WTC11 (cell line): ENCODE measurements at places on chromosomes 5 and 9. TPM values are rescaled to one million over a fixed set of nuclear protein-coding genes. Genes with fewer than 3 reads are reported as not detected.

ARHGEF37 gene
- total RNA-seq = 0.66 to 1.1 TPM (median 0.71 TPM) in 3 replicates

IFNK gene
- not detected in 3 replicates for total RNA-seq

PCSK1 gene
- total RNA-seq = 2.7 to 4.5 TPM (median 3.6 TPM) in 3 replicates

PAIP2 gene
- total RNA-seq = 122 to 126 TPM (median 126 TPM) in 3 replicates

TMEM171 gene
- total RNA-seq = 0.96 to 1.8 TPM (median 1.7 TPM) in 3 replicates

KLHL3 gene
- 14.7 to 18.2 TPM (median 15.7 TPM) in 3 replicates for total RNA-seq

GRCh38 chr5:150492621-150493020, 15.3 kb upstream of the NDST1 start:
- DNase-seq = no peak

DNA sequence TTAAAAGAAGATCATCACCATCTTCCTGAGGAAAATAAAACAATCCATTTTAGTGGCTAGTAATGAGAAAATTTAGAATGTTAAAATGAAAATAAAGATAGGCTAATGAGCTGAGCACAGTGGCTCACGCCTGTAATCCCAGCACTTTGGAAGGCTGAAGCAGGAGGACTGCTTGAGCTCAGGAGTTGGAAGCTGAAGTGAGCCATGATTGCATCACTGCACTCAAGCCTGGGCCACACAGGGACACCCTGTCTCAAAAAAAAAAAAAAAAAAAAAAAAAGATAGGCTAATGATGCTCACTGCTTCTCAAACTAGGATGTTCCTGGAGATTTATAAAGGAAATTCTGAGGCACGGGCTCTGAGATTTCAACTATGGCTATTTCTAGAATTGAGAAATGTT, 50.3 kb downstream of the CPLANE1 start:
- DNase-seq = no peak

DNA sequence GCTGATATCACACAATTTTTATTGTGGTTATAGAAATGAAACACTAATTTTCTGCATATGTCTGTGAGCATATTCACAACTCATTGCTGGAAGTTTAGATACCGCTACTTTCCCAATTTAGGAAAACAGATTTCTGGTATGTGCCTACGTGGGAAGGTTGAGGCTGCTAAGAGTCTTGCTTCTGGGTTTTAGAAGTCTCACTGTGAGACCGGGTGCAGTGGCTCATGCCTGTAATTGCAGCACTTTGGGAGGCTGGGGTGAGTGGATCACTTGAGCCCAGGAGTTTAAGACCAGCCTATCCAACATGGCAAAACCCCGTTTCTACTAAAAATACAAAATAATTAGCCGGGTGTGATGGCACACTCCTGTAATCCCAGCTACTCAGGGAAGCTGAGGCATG, 39.6 kb downstream of the UBAP1 start:
- DNase-seq = no peak

DNA sequence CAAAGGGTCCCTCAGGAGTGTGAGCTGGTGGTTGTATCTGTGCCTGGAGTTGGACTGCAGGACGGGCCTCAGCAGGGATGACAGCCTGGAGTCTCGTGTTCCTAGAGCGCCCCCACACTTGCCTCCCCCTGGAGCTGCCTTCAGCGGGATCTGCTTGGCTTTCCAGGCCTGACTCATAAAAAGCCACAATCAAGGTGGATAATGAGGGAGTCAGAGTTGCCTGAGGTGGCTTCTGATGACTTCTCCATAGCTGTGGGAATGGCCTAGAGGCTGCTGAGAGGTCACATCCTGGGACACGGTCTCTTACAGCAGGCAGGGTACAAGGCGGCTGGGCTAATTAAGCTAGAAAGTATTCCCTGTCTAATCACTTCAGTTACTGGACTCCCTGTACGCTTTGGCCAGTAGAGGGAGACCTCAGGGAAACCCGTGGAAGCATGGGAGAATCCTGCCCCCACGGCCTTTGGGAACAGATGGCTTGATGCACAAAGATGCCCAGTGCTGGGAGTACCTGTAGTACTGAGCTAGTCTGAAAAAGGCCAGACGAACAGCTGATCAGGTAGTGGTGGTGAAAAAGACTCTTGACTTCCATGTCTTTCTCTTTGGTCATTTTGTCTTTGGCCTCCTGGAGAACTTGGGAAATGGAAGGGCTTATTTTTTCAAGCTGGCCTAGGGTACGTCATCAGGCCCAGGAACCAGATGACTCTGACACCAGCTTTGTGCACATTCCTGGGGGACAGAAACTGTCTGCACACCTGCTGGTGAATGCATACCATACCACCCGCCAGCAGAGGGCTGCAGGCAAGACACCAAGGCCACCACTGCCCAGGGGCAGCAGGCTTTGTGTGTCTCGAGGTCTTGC, 16.1 kb upstream of the FRRS1L start:
- peak; percentile 64 for DNase-seq

DNA sequence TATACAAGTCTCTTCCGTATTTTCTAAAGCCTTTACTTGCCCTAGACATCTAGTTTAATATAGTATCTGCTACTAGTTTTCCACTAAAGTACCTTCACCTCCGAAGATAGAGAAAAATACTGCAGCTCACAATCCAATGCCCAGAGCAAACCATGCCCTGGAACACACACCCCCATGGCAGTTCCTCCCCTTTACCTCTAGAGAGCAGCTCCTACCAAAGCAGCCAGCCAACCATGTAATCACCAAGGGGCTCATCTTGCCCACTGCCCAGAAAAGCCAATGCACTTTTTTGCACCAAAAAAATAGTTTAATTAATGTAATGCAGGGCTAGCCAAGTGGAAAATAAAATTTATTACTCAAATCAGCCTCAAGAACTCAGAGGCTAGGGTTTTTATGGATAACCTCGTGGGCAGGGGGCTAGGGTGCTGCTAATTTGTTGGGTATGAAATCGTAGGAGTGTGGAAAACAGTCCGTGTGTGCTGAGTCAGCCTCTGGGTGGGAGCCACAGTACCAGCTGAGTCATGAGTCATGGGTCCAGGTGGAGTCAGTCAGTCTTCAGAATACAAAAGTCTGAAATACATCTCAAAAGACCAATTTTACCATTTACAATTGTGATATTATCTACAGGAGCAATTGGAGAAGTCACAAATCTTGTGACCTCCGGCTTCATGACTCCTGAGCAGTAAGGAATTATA, 120.1 kb upstream of the ACO1 start:
- DNase-seq = peak; percentile 38

DNA sequence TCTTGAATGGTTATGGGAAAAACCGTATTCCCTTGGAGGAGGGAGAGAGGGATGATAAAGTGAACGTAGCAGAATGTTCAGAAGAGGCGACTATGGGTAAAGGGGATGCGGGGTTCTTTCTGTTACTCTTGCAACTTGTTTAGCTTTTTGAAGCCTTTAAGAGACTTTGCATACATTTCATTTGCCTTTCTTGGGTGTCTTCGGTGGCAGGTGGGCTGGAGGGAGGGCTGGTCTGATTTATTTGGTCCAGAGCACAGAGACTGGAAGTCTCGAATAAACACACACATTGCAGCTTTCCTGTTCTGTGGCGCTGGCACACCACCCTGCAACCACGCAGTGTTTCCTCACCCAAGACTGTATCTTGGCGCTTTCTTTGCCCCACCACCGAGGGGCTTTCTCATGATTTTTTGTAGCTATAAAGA, 23.2 kb downstream of the TTF1 start:
- no peak for DNase-seq

GRCh38 chr5:148846930-148847329, 20.5 kb downstream of the ADRB2 start:
- DNase-seq = no peak

DNA sequence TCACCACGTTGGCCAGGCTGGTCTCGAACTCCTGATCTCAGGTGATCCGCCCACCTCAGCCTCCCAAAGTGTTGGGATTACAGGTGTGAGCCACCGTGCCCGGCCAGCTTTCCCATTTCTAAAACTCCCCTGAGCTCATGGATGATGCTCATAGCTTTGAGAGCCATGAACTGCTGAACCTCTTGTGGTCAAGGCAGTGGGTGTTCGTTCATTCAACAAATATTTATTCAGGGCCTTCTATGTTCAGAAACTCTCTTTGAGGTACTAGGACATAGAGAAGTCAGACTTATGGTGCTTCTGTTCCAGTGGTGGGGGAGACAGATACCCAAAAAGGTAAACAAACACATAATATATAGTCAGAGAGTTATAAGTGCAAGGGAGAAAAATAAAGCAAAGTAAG, 2.7 kb downstream of the BSPRY start:
- DNase-seq = no peak

DNA sequence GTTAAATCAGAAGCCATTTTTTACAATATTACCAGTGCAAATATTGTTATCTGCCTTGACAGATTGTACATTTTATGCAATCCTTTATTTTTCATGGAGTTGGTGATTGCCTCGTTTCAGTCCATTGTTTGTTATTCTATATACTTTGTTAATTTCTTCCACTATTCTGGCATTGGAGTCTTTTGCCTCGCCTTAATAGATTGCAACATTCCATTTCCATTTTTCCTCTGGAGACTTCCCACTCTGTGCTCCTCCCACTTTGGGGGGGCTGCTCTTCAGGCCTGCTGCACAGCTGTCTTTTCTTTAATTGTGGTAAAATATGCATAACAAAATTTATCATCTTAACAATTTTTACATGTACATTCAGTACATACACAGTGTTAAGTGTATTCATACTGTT, 4.4 kb upstream of the DCAF10 start:
- DNase-seq = no peak

GRCh38 chr5:63963926-63964325, 1.7 kb upstream of the HTR1A start:
- DNase-seq = no peak

- no peak for DNase-seq
Measured at GRCh38 chr5:100469767-100470166, 65.4 kb upstream of the FAM174A start.

DNA sequence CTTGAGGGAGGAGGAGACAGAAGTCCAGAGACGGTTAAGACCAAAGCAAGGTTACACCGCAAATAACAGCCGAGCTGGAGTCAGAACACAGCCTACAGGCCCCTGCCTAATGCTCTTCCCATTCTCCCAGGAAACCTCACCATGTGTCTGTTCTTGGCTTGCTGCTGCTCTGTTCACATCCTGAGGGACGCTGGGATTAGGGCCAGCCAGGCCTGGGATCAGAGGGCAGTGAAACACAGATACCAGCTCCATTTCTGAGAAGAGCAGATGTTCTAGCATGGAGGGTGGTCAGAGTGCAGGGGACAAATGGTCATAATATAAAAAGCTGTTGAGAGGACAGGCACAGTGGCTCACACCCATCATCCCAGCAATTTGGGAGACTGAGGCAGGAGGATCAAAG, 124.8 kb upstream of the LARP1 start:
- DNase-seq = no peak

GRCh38 chr5:57429513-57430120, 53.0 kb downstream of the ACTBL2 start:
- no peak for DNase-seq

- DNase-seq = no peak
Measured at GRCh38 chr5:173712609-173713175, 96.2 kb upstream of the BOD1 start.

GRCh38 chr5:159786901-159787691, 129.2 kb upstream of the ADRA1B start:
- DNase-seq = no peak

DNA sequence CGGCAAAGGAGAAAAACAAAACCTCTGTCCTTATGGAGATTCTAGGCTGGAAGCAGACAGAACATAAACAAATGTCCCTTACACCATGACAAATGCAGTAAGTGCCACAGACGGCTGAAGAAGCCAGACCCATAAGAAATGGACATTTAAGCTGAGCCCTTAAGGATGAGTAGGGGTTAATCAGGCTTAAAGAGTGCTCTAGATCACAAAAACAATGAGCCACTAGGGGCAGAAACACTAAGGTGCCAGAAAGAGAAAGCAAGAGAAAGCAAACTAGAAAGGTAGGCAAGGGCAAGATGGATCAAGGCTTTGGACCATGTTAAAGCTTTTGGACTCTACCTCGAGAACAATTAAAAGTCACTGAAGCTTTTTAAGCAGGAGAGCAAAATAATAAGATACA, 326.9 kb upstream of the WWC1 start:
- no peak for DNase-seq

DNA sequence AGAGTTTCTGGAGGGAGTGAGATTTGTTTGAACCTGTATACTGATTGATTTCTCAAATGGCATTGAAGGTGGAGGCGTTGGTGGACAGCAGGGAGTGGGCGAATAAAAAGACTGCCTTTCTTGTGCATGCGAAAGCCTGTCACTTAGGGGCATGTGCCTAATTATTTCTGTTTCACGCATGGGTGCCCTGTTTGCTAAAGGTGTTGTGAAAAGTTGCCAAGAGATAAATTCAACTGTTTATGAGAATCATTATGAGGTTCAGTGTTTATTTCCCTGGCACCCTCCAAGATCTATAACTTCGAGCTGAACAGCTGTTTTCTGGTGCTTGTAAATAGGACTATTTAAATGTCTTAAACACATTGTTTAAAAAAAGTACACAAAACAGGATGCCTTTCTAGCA, 67.4 kb upstream of the DMRTA1 start:
- no peak for DNase-seq

DNA sequence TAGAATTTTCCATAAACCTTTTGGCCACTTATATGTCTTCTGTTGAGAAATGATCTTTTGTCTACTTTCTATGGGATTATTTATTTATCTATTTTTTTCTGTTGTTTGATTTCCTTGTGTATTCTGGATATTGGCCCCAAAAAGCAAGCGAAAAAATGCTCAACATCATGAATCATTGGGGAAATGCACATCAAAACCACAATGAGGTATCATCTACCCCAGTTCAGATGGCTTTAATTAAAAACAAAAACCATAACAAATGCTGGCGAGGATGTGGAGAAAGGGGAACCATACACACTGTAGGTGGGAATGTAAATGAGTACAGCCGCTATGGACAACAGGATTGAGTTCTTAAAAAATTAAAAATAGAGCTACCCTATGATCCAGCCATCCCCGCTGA, 125.0 kb upstream of the LPCAT1 start:
- DNase-seq = no peak

DNA sequence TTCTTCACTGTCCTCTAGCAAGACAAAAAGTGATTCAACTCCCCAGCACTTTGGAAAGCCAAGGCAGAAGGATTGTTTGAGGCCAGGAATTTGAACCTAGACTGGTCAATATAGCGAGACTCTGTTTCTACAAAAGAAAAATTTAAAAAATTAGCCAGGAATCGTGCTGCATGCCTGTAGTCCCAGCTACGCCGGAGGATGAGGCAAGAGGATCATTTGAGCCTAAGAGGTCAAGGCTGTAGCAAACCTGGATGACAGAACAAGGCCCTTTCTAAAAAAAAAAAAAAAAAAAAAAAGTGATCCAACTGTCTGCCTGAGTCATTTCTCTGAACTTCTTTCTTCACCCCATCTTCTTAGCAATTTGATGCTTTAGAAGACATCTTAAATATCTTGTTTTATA, 12.4 kb downstream of the ITGA2 start:
- no peak for DNase-seq
